ENCODE measurements at places on chromosomes 13 and 19.

- no peak for DNase-seq
Measured at GRCh38 chr13:24168392-24168750, 7.9 kb downstream of the SPATA13 start.

GRCh38 chr19:33196446-33197193 lies 2.5 kb downstream of the LRP3 start:
- DNase-seq: no peak

GRCh38 chr13:45199711-45200110 lies 1.1 kb downstream of the KCTD4 start:
- DNase-seq: no peak

GRCh38 chr13:96671073-96671472 lies 323.2 kb downstream of the OXGR1 start:
- DNase-seq: no peak

DNA sequence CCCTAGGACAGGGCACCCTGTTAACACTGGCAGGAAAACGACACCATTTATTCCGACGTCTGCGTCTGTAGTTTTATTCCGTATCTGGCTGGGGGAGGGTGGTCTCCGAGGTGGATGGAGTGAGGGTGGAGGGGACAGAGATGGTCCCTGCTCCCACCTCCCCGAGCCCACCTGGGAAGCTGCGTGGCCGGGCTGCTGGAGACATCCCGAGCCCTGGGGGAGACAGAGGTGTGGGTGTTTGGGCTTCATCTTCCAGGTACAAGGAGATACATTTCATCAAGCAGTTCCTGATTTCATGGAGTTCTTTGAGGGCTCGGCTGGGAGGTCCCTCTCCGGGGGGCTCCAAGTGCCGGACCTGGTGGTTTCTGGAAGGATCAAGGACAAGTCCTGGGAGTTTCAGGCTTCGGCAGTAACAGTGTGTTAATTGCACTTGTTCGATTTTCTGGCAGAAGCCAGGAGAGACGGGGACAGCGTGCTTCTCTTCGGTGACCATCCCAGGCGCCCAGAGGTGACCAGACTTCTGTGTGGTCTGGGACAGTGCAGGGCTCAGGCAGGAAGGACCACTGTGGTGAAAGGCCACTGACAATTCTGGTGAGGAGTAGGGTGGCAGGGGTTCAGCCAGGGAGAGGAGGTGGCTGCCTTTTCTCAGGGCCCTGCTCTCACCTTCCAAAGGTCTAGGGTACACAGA lies 20.1 kb upstream of the MKNK2 start:
- no peak for DNase-seq

DNA sequence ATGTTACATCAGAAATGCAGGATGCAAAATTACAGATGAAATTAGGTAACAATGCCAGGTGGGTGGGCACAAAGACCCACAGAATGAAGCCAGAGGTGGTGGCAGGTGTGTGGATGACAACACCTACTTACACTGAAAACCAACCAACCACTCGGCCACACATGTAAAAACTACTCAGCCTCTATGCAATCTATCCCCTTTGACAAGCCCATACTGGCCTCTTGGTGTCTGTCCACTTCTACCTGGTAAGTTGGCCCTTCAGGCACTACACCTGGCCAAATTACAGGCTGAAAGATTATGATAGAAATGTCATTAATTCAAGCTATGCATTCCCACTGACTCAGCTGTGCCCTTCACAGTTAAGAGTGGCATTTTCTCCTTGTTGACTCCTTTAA lies 50.0 kb downstream of the BRD4 start:
- no peak for DNase-seq

DNA sequence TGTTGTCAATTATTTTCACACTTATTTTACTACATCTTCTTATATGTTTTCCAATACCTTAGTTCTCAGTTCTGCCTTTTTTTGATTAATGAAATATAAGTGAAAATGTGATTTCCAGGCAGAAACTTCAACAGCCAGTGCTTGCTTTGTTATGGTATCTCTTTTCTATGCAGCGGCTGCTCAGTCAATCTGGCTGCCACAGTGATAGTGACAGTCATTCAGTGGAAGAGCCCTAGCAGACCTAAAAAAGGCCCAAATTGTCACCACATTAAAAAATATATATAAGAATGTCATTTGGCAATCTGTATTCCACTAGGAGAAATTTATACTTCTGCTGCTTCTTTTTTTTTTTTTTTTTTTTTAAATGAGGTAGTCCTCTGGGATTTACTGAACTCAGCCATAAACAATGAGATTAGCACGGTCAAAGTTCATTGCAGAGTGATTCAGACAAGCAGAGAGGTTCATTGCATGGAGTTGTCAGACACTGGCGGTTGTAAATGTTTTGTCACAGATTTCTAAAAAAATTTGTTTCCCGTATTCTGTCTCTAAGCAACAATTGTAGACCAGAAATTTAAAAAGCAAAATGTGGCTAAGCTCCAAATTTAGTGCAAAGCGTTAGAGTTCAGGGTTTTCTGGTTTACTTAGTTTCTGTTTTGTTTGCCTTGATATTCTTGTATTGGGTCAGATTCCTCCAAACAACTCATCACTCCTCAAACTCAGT lies 94.7 kb upstream of the PRR20A start:
- no peak for DNase-seq

GRCh38 chr19:1235625-1236538 lies 1.9 kb downstream of the CBARP start:
- no peak for DNase-seq

DNA sequence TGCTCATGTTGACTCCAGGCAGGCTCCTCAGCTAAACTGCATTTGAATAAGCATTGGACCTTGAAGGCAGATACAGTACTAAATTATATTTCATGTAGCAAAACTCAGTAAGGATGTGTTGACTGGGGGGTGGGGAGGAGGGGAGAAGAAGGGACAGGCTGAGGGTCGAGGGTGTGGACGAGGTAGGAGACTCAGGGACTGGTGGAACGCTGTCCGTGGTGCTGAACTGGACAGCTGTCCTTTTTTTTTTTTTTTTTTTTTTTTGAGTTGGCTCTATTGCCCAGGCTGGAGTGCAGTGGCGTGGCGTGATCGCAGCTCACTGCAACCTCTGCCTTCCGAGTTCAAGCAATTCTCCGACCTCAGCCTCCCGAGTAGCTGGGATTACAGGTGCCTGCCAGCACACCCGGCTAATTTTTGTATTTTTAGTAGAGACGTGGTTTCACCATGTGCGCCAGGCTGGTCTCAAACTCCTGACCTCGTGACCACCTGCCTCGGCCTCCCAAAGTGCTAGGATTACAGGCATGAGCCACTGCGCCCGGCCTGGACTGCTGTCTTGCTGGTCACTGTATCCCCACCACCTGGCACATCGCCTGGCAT lies 33.2 kb upstream of the CASP14 start:
- DNase-seq: no peak

- no peak for DNase-seq
Measured at GRCh38 chr13:99429670-99430069, 71.6 kb upstream of the TM9SF2 start.

- no peak for DNase-seq
Measured at GRCh38 chr19:6800991-6801484, 28.5 kb downstream of the VAV1 start.

GRCh38 chr19:57078802-57079201 lies 41.0 kb upstream of the USP29 start:
- DNase-seq: no peak

GRCh38 chr13:31814536-31814935 lies 75.2 kb downstream of the RXFP2 start:
- no peak for DNase-seq

DNA sequence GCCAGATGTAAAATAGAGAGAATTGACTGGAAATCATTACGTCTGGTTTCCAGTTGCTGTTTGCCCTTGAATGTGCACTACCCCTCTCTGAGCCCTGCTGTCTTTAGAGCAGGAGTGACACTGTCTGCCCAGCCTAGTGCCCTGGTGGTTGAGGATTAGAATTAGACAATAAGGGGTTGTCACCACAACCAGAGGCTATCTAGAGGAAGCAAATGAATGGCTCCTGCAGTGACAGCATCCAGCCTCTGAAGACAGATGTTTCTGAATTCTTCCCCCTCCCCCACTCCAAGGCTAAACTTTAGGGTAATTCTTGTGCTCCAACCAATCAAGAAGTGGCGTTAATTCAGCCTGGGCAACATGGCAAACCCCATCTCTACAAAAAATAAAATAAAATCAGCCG lies 2.0 kb downstream of the RAB8A start:
- no peak for DNase-seq

GRCh38 chr13:89571676-89572075 lies 1775.8 kb upstream of the MIR17HG start:
- DNase-seq: no peak

DNA sequence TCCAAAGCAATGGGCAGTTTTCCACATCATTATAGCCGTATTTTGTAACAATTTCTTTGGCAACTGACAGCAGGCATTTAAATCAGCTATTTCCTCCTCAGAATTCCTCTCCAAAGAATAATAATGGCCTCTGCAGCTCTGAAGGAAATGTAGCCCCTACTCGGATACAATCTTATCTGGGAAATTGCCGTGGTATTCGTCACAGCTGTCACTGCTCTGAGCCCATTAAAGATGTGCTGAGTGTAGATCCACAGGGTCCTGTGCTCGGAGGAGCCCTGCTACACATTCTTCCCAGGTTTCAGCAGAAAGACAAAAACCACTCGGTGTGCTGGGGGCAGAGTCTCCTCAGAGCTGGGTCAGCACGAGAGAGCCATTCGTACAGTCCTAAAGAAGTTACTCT lies 33.1 kb downstream of the MZT1 start:
- DNase-seq: no peak

DNA sequence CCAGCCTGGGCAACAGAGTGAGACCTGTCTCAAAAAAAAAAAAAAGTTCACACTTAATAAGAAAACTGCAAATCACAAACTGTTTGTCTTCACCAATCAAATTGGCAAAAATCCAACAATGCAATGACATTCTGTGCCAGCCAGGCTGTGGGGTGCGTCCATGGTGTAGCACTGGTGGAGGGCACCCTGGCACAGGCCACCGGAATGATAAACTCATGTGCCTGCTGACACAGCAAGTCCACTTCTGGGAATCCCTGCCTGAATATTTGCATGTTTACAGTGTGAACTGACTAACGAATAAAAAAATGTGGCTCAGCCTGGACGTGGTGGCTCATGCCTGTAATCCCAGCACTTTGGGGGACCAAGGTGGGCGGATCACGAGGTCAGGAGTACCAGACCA lies 1.6 kb upstream of the LRRC25 start:
- DNase-seq: no peak

- DNase-seq: no peak
Measured at GRCh38 chr19:11165486-11166030, 10.0 kb upstream of the SPC24 start.

GRCh38 chr13:33052506-33053280 lies 36.5 kb downstream of the KL start:
- no peak for DNase-seq

DNA sequence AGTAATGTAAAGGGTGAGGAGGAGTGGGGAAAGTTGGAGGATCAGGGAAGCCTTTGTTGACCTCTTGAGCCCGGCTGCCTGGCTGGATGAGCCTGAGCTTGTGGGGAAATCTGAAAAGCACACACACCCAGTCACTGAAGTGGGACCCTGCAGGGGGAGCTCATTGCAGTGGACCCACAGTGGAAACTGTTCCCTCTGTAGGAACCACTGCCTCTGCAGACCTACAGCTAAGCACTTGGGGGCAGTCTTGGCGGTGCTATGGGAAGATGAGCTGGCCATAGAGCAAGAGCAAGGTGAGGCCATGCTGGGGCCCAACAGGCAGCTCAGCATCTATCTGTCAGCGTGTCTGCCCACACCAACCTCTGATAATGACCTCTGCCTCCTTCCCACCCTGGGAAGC lies 294.8 kb downstream of the TSHZ3 start:
- peak; percentile 4 for DNase-seq

GRCh38 chr13:90118467-90119071 lies 1228.9 kb upstream of the MIR17HG start:
- no peak for DNase-seq

DNA sequence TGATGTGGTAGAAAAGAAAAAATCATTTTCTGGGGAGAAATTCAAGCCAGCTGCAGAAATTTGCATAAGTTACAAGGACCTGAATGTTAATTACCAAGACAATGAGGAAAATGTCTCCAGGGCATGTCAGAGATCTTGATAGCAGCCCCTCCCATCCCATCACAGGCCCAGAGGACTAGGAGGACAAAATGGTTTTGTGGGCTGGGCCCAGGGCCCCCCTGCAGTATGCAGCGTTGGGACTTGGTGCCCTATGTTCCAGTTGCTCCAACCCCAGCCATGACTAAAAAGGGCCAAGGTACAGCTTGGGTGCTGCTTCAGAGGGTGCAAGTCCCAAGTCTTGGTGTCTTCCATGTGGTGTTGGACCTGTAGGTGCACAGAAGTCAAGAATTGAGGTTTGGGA lies 76.6 kb upstream of the SOX1 start:
- no peak for DNase-seq

- no peak for DNase-seq
Measured at GRCh38 chr19:4719499-4719866, 4.2 kb downstream of the DPP9 start.

DNA sequence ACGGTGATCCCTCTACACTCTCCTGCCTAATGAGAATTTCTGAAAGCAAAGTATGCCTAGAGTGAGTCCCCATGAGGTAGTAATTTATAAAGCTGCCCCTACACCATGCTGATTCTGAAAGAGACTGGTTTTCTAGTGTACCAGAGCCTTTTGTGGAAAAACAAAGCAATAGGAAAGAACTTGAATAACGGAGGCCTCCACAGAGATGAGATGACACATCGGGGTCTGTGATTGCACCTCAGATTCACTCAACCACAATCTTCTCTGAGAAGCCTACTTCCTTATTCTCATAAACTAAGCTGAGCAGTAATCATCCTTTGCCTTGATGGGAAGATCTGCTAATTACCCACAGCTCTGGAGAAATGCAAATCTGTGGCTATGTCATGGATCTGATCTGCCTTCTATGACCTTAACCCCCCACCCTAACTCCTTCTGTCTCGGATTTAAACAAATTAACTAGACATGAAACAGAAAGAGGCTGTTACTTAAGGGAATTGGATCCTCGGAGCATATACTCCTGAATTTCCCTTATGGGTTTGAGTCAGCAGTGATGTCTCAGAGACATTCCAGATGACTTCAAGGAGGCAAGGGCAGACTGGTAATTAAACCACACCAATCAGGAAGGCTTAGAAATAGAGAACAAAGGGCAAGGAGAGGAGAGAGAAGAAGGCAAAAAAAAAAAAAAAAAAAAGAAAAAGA lies 128.0 kb downstream of the DCT start:
- no peak for DNase-seq

DNA sequence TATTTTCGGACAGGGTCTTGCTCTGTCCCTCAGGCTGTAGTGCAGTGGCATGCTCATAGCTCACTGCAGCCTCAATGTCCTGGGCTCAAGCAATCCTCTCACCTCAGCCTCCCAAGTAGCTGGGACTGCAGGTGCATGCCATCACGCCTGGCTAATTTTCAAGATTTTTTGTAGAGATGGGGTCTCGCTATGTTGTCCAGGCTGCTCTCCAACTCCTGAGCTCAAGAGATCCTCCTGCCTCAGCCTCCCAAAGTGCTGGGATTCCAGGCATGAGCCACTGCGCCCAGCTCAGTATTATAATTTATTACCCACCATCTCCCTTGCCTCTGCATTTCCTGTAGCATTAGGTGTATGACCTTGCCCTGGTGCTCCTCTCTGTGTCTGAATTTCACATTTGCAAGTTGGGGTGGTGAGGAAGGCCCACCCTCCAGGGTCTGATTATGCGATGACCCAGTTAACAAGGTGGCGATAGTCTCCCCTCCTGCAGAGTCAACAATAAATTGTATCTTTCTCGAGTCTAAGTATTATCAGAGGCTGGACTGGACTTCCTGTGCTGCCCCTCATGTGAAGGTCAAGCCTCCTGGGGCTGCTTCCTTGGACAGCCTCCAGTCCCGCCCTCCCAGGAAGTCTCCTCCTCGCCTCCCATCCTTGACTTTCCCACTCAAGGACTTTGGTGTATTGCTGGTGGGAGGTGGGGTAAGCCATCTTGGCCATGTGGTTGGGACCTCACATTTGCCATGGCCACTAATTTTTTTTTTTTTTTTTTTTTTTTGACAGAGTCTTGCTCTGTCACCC lies 1.5 kb upstream of the TUBB4A start:
- DNase-seq: no peak
